Stimulated activated CD8-positive, alpha-beta memory T cell treated with anti-CD3 and anti-CD28 coated beads, Interleukin-12 subunit alpha, Interleukin-12 subunit beta, amount 100 ng/mL, for 4 hours (primary cell): ENCODE measurements at places on chromosomes 3 and 15.

GRCh38 chr15:60652245-60652644, 173.3 kb upstream of the ICE2 start:
- no peak for DNase-seq

- no peak for DNase-seq
Observed at GRCh38 chr3:28850186-28850585, 430.7 kb upstream of the RBMS3 start.

GRCh38 chr3:122469659-122470058, 45.1 kb downstream of the KPNA1 start:
- DNase-seq = no peak

DNA sequence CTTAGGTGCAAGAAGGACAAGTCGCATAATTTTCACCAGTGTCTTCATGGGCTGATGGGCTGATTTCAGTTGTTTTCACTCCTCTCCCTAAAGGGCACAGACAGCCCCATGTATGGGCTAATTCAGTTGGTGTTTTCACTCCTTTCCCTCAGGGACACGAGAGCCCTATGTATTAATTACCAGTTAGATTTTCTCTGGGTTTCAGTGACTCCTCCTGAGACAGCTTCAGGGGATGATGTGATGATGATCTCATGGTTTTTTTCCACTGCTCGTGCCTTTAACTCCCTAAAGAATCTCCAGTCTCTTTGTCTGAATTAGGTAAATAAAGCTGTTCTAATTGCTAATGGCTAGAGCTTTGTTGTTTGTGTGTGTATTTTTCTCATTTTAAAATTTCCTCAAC, 9.9 kb downstream of the RAMAC start:
- DNase-seq = no peak

- no peak for DNase-seq
Observed at GRCh38 chr15:67305506-67305905, 50.9 kb downstream of the IQCH start.

DNA sequence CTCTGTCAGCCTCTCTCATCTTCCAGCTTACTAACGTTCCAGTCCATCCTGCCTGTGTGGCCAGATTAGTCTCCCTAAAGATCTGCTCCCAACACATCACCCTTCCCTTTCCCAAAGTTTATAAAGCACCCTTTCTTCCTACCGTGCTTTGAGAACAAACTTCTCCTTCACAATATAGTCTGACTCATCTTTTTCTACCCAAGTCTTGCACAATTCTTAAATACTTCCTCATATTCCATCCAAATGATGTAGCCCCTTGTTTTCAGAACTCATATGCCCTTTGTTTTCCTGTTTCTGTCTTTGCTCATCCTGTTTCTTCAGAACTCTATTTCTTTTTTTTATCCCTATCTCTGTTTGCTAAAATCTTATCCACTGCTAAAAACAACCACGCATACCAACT, 326.8 kb downstream of the MFSD1 start:
- DNase-seq = no peak

DNA sequence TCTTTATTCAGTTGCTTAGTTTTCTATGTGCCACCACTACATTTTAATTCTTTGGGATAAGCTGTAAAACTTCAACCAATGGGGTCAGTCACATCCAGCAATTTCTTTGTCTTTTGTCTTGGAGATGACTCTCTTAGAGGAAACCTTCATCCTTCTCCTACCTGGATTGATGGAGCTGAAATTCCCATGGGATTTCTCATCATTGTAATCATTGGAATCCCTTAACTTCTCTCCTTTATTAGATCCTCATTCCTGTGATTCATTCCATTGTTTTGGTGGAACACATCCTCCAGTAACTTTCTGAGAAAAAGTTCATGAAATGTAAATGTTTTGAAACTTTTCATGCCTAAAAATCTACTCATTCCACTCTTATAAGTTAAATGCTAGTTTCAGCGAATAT, 9.6 kb upstream of the PLOD2 start:
- DNase-seq = no peak

DNA sequence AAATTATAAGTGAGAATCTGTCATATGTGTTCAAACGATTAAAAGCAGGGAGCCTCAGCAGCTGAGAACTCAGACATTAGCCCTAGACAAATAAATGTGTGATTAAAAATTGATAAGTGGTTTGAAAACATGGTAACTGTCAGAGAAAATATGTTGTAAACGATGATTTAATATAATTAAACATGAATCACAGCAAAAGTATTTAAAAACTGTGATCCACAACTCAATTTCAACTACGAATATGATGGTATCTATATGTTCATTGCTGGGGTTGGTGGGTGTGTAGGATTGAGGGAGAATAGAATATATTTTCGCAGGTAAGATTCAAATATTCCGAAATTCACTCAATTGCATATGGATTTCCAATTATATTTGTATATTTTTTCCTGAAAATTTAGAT, 302.2 kb upstream of the CNTN3 start:
- DNase-seq = no peak

GRCh38 chr15:51828621-51829375, 655 bp upstream of the TMOD3 start:
- DNase-seq = no peak

- no peak for DNase-seq
Observed at GRCh38 chr15:69104050-69104750, 56.2 kb upstream of the GLCE start.

DNA sequence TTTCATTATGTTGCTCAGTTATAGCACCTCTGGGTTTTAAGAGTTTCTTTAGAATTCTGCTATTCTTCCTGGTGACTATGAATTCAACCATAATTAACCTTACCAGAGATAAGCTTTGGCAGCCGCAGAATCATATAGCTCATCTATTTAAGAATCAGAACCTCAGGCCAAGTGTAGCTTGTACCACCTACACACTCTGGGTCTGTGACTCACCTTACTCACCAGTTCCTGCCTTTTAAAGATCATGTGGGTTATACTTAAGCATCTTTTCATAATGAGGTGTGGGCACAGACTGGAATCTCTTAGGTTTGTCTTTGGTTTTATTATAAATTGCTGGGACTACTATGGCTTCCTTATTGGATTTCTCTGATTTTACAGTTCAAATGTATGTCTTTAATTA, 21.9 kb downstream of the CDV3 start:
- no peak for DNase-seq

DNA sequence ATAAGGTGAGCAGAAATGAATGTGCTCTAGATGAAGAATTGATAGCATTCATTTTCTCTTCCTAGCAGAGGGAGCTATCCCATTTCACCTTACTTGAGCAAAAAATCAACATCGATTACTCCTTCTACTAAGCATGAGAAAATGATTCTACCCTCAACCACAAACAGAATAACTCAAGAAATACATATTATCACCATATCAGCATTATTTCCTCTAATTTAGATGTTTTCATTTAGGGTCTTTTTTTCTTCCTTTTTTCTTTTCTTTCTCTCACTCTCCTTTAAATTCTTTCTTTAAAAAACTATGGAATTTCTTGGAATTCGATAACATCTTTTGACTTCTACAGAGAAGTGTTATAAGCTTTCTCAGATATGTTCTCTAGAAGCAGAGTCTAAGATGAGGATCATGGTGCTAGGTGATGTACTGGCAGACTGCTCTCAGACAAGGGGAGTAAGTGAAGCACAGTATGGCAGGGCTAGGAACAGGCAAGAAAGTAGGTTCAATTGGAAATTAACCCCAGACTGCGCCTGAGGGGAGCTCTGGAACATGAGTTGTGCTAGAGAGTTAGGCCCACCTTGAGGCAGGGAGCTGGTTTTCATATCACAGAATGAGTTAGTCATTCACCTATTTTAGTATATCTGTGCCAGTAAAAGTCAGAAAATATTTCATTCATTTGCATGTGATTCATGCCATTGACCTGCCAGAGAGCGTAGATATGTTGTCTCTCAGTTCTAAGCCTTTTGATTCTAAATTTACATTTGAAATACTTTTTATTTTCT, 279.2 kb upstream of the KCNH8 start:
- no peak for DNase-seq

- DNase-seq = no peak
Observed at GRCh38 chr3:44117239-44117638, 124.4 kb upstream of the TOPAZ1 start.

DNA sequence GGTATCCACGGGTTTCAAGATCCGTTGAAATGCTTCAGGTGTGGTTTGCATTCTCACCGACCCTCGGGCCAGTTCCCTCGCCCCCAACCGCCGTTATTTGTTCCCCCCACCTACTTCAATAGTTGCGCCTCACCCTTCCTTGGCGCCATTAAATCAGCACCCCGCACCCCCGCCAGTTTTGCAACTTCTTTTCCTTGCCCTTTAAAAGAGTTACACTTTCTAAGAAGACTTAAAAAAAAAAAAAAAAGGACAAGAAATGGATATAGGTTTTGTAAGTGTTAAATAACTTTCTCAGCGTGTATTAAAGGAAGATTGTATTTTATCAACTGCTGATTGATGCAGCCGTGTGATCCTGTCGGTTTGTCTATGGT, 87.2 kb downstream of the NR2F2 start:
- no peak for DNase-seq

GRCh38 chr3:77786216-77786615, 746.3 kb downstream of the ROBO2 start:
- no peak for DNase-seq

GRCh38 chr15:22956257-22956977, 23.8 kb downstream of the CYFIP1 start:
- no peak for DNase-seq

- no peak for DNase-seq
Observed at GRCh38 chr3:123412811-123413604, 35.9 kb downstream of the ADCY5 start.

GRCh38 chr3:126982126-126982470, 817 bp upstream of the PLXNA1 start:
- DNase-seq = peak; percentile 57

GRCh38 chr3:194689493-194689944, 3.8 kb downstream of the FAM43A start:
- DNase-seq = no peak
